ENCODE measurements at places on chromosomes 3 and 15.

GRCh38 chr3:20322085-20322484, 136.1 kb upstream of the SGO1 start:
- no peak for DNase-seq

DNA sequence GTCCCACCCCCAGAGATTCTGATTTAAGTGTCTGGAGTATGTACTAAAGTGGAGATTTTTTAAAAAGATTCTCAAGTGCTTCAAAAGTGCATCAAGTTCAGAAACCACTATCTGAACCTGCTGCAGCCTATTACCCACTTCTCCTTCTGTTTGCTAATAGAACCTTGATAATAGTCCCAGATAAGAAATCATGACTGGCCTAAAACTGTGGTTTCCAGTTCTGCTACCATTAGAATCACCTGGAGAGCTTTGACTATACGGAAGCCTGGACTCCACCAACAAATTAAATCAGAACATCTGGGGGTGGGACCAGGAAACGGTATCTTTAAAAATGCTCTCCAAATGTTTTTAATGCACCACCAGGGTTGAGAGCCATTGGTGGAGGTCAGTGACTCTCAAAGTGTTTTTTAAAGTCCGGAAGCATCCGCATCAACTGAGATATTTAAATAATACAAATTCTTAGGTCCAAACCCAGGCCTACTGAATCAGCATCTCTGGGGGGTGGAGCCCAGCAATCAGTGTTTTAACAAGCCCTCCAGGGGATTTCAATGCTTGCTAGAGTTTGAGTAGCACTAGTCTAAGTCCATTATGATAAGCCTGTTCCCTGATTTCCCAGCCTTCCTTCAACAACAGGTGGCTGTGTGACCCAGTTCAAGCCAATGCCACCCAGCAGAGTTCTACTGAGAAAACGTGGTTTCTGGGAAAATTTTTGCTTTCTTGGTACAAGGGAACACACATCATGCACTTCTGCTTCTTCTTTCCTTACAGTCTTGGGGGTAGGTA, 45.4 kb upstream of the TIPARP start:
- DNase-seq = no peak

- no peak for DNase-seq
These were observed 200.5 kb downstream of the KLF13 start for GRCh38 chr15:31526916-31527690.

DNA sequence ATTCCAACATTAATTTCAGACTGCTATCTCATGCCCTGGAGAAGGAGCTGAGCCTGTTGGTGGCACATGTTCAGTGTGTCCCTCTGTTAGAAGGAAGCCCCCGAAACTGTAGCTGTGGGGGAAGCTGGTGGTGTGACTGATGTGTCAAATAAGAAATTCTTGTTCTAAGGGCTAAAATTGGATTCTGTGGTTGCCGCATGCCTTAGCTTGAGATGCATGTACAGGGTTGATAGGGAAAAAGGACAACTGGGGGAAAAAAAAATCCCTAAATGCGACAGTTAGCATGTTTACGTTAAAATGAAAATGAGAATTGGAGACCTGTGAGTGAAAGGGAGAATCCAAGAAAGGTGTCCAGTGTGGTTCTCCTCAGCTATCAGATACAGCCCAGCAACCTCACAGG, 58.6 kb downstream of the MED12L start:
- DNase-seq = no peak

- no peak for DNase-seq
These were observed 80.5 kb upstream of the PLXND1 start for GRCh38 chr3:129686941-129687340.

- no peak for DNase-seq
These were observed 71.1 kb downstream of the MRPL46 start for GRCh38 chr15:88395872-88396781.

- no peak for DNase-seq
These were observed 9.1 kb downstream of the C15orf39 start for GRCh38 chr15:75210811-75211230.

DNA sequence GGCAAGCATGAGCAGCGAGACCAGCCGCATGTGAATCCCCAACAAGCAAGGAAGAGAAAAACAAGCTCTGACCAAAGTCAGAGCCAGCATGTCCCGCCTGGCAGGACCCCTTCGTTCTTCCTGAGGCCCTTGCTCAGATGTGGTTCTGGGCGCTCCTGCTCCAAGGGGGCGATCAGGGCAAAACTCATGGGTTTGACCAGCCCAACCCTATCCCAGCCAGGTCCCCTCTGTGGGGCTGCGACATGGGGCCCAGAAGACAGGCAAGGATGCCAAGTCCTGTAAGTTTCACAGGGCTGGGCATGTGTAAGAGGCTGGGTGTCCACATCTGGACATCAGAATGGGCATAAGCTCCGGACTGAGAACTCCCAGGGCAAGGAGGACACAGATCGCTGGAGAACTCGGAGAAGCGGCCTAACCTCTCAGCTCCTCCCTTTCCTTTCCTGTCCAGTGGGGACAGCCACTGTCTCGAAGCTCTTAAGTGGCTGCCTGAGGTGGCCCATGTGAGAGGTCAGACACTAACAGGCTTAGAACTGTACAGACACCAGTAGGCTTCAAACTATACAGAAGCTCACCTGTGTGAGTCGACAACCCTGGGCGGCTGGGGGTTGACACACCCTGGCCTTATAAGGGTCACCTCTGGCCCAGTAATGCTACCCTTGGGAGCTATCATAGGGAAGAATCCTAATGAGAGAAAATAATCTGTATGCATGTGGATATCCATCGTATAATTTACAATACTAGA, 48.9 kb downstream of the XXYLT1 start:
- no peak for DNase-seq

DNA sequence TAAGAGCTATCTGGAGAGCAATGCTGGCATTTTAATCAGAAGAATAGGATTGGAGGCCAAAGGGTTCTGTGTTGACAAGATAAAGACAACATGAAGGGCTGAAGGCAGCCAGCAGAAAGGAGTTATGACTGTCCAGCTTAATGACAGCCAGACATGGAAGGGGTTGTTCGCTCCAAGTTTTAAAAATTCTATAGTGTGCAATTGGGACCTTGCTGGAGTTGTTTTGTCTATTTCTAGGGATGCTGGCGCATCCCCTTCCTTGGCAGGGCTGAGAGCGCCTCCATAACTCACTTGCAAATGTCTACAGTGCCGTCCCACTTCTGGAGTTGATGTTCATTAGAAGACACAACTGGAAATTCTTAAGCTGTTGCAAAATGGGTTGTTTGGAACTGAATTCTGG, 200.7 kb downstream of the TLE3 start:
- DNase-seq = no peak

DNA sequence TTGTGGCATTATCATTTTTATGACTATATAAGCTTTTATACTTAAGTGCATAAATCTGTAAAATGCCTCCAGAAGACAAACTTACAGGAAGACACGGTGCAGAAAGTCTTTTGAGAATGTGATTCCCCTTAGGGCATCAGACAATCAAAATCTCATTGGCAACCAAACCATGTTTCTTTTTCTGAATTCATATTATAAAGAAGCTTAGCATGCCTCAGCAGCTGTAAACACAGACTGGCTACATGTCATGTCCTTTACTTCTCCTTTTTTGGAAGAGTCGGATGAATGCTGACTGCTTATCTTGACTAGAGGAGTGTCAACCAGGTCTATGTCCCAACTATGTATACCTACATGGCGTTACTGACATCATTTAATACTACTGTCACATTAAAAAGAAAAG, 150.1 kb downstream of the PLD1 start:
- no peak for DNase-seq

DNA sequence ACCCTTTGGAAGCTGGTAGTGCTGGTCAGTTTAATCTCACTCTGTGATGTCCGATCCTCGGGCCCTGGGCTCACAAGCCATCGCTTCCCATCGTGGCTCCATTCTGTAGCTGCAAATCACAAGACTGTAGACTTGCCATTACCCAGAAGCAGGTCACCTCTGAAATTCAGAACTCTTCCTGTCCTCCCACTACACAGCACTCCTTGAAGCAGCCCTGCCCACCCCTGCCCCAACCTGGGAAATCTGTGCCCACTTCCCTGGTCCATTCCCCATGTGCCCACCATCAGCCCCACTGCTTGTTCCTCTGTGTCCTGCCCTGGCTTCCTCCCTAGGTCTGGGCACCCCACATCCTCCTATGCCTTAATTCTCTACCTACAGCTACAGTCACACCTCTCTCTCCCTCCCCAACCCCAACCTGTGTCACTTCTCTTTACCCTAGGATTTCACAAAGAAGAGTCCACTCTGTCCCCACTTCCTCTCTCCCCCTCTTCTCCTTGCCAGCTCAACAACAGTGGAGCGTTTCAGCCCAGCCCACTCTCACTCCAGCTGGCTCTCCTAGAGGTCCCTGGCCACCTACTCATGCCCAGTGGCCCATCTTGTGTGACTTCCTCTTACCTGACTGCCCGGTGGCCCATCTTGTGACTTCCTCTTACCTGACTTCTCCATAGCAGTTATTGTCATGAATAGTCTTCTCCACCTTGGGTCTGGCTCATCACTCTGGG, 8.3 kb downstream of the ZNF710 start:
- DNase-seq = no peak

- DNase-seq = no peak
These were observed 21.5 kb upstream of the RAB6B start for GRCh38 chr3:133917144-133917543.

DNA sequence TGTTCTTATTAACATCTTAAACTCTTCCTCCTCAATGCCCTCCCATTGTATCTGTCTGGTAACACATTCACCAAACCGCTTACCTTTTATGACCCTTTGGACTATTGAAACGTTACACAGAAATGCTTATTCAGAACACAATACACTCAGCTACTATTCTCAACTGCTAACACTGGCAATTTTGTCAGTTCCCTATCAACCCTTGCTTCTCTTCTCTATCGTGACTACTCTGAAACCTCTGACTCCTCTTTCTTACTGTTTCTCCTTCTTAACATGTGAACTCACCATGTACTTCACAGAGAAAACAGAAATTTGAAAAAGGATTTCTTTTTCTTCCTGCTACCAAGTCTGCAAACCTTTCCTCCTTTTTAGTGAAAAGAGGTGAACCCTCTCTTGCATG, 232.9 kb upstream of the GPR149 start:
- DNase-seq = no peak

DNA sequence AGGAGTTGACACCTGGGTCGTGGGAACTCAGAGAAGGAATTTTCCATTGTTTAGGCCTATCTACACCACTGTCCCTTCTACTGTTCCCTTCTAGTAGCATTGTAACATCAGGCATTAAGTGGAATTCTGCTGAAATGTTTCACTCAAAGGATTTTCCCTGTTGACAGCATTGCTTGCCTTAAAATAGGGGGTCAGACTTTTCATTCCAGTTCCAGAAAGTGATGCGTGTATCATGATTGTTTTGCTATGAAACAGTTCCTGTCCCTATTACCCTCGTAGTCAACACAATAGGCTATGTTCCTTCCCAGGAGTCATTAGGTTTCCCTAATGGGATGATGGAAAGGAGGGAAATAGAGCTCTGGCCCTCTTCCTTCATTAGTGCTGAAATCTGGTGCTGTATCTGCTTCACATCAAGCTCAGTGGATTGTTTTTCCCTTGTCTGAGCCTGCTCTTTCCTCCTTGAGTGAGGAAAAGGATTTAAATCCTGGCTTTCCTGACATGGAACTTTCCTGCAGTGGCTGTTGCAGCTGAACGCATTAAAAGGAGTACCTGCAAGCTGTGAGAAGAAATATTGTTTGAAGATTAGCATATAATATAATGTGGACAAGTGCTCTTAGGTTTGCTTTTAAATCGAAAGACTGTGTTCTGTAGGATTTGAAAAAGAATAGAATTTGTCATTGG, 195.9 kb downstream of the KLHL25 start:
- no peak for DNase-seq

DNA sequence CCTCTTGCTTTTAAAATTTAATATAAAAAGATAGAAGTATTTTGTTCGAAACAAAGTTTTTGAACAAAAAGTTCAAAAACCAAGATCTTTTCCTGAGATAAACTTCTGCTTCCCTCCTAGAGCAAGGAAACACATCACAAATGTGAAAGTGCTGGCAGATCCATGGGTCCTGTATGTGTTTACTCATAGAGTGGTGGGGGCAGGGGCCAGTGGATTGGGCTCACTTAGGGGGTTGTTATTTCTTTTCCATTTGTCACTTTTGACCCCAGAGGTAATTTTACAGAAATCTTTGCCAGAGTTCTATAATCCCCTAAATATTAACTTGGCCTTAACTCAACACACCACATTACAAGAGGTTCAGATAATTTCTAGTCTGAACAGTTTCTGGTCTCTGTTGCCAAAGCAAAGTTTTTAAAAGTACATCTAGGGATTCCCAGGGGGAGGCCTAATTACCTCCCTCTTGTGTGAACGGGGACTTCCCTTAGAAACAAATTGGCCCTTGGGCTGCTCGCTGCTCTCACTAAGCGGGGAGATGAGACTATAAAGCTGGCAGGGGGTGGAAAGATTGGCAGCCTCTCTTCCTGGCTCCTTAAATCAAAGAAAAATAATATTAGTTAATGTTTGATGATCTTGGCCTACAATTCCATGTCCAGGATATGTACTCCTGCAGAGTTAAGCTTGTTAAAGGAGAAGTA, 66.8 kb upstream of the PTX3 start:
- DNase-seq = no peak

DNA sequence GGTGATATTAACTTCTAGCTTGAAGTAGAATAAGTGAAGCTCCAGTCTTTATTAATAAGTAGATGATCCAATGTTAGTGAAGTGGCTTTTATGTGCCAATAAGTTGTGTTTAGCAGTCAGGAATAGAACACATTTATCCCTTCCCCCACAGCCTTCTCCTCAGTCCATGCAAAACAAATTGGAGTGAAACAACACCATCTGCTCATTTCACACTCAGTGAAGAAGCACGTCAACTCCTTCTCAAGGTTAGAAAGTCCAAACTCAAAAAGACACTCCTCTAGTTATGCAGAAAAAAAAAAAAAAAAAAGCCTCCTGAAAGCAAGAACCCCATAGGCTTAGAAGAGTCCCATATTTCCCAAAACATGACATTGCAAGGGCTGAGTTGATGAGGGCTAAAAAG, 18.0 kb upstream of the NEO1 start:
- no peak for DNase-seq

GRCh38 chr3:6260551-6261191, 600.2 kb upstream of the GRM7 start:
- DNase-seq = no peak

DNA sequence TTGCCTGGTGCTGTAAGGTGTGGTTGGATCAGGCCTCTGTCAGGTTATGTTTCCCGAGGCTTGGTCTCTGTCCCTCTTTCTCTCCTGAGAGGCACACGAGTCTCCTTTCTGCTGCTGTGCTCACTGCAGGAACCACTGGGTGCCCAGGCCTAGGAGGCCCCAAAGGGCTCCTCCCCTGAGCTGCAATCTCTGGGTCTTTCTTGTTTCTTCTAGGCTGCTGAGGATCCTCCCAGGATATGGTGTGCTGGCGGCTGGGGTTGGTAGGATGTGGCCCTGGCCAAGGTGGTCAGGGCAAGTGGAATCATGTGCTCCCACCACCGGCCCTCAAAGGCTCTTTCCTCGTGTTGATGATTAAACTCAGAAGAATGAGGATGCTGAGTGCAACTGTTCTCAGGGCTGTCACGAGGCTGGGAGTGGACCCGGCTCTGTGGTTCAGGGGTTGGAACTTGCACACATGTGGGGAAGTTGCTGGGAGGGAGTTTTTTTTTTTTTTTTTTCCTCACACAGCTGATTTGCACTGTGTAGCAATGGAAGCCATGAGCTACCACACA, 43.6 kb upstream of the CTSH start:
- no peak for DNase-seq

- no peak for DNase-seq
These were observed 4.3 kb downstream of the SIDT1 start for GRCh38 chr3:113536627-113537101.

GRCh38 chr3:193132241-193132640, 108.8 kb upstream of the PLAAT1 start:
- DNase-seq = no peak

GRCh38 chr3:125075738-125076137, 19.9 kb upstream of the HEG1 start:
- no peak for DNase-seq

- no peak for DNase-seq
These were observed 9.2 kb upstream of the MST1R start for GRCh38 chr3:49912881-49913281.

Data from stimulated activated naive B cell treated with anti-CD40 and anti-IgM and Interleukin-4, amounts not matched to agents 10 μg/mL and 1 μg/mL and 100 μg/mL, for 72 hours (primary cell).